GM12878 (cell line): ENCODE measurements at places on chromosomes 5 and 9. TPM values are rescaled to one million over a fixed set of nuclear protein-coding genes. Genes with fewer than 3 reads are reported as not detected.

DNA sequence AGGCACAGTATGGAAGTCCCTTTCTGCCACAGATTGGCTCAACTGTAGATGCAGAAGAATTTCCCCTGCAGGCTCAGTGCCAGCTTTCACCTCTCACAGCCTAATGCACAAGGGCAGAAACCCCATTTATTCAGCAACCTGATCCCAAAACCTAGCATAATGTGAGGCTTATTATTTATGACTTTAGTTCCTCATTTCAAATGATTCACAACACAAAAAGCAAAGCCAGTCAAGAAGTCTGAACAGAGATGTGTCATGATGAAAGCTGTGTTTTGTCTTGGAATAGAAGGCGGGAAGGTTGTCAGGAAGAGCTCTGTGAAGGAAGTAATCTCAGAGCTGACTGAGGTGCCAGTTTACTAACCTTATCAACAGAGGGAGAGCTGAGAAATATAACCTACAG lies 369.7 kb downstream of the LRRC70 start:
- H3K4me3 ChIP-seq = no peak overlapping the region
- no peak overlapping the region for H3K27ac ChIP-seq
- no peaks in the 10 kb centered on the region for H3K27me3 ChIP-seq
- DNase-seq = no peak

- H3K36me3 ChIP-seq = no peaks in the 10 kb centered on the region
- H3K4me1 ChIP-seq = no peaks in the 10 kb centered on the region
- H3K27ac ChIP-seq = no peak overlapping the region
- DNase-seq = no peak
- H3K27me3 ChIP-seq = no peaks in the 10 kb centered on the region
These were observed 12.0 kb upstream of the IRX2 start for GRCh38 chr5:2763533-2763794.

DNA sequence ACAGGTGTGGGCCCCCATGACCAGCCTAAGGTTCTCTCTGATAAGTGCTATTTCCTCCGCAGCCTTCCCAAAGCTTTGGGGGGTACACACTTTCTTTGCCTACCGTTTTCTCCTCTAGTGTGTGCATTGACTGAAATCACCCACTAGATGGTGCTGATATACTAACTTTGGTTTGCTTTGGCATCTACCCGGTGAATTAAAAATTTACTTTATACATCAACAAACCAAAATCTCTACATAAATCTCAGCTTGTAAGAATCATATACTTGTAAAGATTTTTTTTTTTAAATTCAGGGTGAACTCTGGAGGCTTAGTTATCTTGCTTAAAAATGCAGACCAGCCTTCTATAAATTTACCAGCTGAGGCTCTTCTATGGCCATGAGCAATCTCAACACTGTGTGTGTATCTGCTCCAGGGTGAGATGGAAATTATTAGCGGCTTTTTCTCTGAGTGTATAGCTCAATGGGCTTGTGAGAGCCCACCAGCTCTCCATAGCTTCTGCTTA lies 475.7 kb upstream of the TNC start:
- H3K27ac ChIP-seq = no peak overlapping the region
- no peak overlapping the region for H3K4me3 ChIP-seq
- no peaks in the 10 kb centered on the region for H3K36me3 ChIP-seq
- no peak for DNase-seq

GRCh38 chr9:71562140-71562539 lies 206.2 kb downstream of the CEMIP2 start:
- H3K27ac ChIP-seq = no peak overlapping the region
- H3K36me3 ChIP-seq = no peaks in the 10 kb centered on the region
- H3K4me1 ChIP-seq = no peaks in the 10 kb centered on the region
- H3K4me3 ChIP-seq = no peak overlapping the region

- no peaks in the 10 kb centered on the region for H3K36me3 ChIP-seq
- peaks cover 20% of the 10 kb centered on the region for H3K4me1 ChIP-seq
- H3K4me3 ChIP-seq = no peak overlapping the region
- H3K27me3 ChIP-seq = no peaks in the 10 kb centered on the region
These were observed 10.5 kb downstream of the SLC38A9 start for GRCh38 chr5:55701462-55702103.

GRCh38 chr5:178537467-178538371 lies 52.5 kb downstream of the COL23A1 start:
- no peak overlapping the region for H3K4me3 ChIP-seq
- no peaks in the 10 kb centered on the region for H3K27me3 ChIP-seq
- no peaks in the 10 kb centered on the region for H3K36me3 ChIP-seq
- no peak overlapping the region for H3K27ac ChIP-seq

- H3K36me3 ChIP-seq = no peaks in the 10 kb centered on the region
- H3K27ac ChIP-seq = no peak overlapping the region
- no peaks in the 10 kb centered on the region for H3K4me1 ChIP-seq
- no peak for DNase-seq
- H3K27me3 ChIP-seq = no peaks in the 10 kb centered on the region
These were observed 5.7 kb upstream of the AQP7 start for GRCh38 chr9:33408087-33408486.

DNA sequence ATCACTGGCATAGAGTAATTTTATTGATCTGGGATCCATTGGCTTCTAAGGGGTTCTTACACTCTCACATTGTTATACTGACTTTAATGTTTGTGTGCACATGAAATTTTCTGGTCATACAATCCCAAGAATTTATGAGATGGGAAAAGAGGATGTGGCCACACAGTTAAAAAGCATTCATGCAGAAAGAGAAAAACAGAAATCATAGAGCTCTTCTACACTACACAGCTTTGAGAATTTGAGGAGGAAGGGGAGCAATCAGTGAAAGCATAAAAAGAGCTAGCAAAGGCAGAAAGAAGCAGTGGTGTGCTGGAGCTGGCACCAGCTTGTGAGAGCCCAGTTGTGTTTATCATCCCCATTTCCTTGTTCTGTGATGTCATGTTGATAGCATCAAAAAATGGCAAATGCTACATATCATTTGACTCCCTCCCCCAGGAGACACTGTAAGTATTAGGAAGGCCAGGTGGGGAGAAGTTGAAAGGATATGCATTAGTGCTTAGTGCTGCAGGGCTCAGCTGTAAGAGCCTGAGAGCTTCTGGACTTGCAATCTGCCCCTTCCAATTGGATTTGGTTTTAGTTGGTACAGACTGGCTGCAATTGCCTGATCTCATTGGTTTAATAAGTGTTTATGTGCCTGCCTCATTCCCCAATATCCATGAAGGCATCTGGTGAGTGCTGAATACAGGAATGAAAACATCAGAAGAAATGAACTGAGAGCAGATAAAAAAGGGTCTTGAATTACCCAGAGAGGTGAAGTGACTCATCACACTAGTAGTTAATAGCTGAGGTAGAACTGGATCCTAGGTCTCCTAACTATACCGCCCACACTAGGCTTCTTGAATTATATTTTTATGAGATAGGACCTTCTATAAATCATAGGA lies 30.9 kb downstream of the RHOBTB3 start:
- no peaks in the 10 kb centered on the region; the same call in 1 of the 2 replicates for H3K36me3 ChIP-seq
- no peaks in the 10 kb centered on the region for H3K27me3 ChIP-seq
- DNase-seq = no peak
- H3K4me3 ChIP-seq = no peak overlapping the region
- peaks cover 16% of the 10 kb centered on the region for H3K4me1 ChIP-seq

- H3K27ac ChIP-seq = no peak overlapping the region
- H3K27me3 ChIP-seq = peaks cover 2% of the 10 kb centered on the region; the same call in 1 of the 2 replicates
- DNase-seq = no peak
- H3K36me3 ChIP-seq = no peaks in the 10 kb centered on the region
These were observed 265.2 kb downstream of the NSG2 start for GRCh38 chr5:174310706-174311105.

DNA sequence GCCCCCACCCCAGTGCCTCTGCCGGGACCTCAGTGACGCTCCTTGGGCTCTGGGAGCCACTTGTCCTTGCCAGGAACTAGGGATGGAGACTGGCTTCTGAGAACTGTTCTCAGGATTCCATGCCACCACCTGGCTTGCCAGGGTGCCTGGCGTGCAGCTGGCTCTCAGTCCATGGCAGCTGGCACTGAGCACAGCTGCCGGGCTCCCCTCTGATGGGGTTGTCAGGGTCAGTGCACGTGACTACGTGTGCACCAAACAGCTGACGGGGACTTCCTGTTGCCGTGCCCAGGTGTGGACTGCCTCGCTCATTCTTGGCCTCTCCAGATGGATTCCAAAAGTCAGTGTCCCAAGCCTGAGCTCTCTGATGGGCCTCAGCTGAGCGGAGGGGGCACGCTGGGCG lies 9.4 kb downstream of the KCNT1 start:
- H3K4me3 ChIP-seq = no peak overlapping the region
- no peaks in the 10 kb centered on the region for H3K36me3 ChIP-seq
- H3K4me1 ChIP-seq = no peaks in the 10 kb centered on the region
- no peak overlapping the region for H3K27ac ChIP-seq
- peaks cover 7% of the 10 kb centered on the region for H3K27me3 ChIP-seq
- DNase-seq = no peak

The GRM6 gene
- total RNA-seq = not detected in 2 replicates

The VDAC1 gene
- 323 and 329 TPM in 2 replicates for total RNA-seq

The TYRP1 gene
- not detected in 2 replicates for total RNA-seq

The GDNF gene
- not detected in 2 replicates for total RNA-seq

The VLDLR gene
- 0.92 and 1.5 TPM in 2 replicates for total RNA-seq
